ENCODE measurements at places on chromosomes 1 and 21.

- no peak for DNase-seq
These were observed 32.9 kb upstream of the COL6A1 start for GRCh38 chr21:45948576-45949141.

DNA sequence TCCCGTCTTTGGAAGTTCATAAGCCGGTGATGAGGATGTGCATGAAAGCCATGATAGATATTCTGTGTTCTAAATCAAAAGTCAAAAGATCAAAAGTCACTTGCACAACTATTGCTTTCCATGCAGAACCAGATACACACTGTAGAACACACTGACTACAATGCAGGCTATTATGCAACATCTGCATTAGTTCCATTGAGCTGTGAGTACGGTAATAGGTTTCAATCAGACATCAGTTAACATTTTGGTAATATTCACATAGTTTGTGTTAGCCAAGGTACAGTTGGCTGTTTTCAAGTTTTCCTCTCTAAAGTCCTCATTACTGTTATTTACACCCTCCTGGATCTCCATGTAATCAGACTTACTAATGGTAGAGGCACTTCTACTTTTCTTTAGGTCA is 3.1 kb downstream of the KCNA2 start:
- no peak for DNase-seq

- no peak for DNase-seq
These were observed 14.0 kb downstream of the F3 start for GRCh38 chr1:94527447-94528031.

DNA sequence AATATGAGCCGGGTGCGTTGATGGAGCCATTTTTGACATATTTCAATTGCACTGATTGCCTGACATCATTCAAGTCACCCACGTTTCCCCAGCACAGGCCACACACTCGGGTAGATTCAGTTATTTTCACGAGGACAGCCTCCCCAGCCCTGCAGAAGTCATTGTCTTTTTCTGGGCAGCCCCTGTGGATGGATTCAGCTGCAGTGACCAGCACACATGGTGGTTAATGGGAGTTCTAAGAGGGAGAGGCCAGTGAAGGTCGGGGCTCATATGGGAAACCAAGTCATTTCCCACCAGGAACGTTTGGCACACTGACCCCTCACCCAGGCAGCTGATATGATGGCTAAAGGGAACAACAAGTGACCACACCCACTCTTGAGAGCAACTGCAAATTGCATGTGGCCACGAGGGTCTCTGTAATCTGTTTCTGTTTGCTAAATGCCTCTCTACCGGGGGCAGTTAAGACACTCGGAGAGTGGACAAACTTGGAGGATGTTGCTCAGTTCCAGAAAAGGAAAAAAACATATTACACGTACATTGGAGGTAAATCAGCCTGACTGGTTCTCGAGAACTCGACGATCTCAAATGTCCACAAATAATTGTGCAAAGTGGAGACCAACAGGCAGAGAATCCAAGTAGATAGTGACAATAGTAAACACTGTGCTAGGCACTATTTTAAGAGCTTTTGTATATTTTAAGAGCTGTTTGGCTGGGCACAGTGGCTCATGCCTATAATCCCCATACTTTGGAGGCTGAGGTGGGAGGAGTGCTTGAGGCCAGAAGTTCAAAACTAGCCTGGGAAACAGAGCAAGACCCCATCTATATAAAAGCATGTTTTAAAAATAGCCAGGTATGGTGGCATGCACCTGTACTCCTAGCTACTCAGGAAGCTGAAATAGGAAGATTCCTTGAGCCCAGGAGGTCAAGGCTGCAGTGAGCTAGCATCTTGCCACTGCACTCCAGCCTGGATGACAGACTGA is 167.2 kb upstream of the IRF2BP2 start:
- DNase-seq, result no peak

DNA sequence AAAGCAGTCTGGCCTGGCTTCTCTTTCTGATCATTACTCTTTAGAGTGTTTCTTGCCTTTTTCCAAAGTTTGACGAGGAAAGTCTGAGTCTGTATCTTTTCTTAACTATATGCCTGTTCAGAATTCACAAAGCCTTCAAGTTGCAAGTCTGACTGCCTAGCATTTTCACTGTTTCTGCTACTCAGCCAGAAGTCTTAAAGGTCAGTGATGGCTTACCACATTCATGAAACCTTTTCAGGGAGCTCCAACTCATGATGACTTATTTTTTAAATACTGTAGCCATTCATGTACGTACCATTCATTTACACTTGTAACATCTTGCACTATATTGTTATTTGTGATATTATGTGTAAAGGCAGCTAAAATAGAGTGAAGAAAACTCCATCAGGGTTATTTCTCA is 58.2 kb downstream of the TNFSF4 start:
- no peak for DNase-seq

- peak; percentile 27 for DNase-seq
These were observed 14.1 kb upstream of the RNF223 start for GRCh38 chr1:1088029-1088800.

DNA sequence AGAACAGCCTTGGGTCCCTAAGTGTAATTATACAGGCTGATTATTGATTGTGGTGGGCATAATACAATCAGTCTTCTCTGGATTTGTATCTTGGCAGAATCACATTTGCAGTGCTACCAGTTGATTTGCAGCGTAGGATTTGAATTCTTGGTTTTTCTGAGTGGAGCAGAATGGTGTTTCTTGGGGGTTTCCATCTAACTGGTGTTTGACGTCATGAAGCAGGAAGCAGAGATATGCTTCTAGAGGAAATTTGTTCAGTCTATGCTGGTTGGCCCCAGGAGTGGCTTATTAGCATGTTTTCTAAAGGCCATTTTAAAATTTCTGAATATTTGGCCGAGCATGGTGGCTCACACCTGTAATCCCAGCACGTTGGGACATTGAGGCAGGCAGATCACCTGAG is 3.4 kb downstream of the CTTNBP2NL start:
- DNase-seq, result no peak

DNA sequence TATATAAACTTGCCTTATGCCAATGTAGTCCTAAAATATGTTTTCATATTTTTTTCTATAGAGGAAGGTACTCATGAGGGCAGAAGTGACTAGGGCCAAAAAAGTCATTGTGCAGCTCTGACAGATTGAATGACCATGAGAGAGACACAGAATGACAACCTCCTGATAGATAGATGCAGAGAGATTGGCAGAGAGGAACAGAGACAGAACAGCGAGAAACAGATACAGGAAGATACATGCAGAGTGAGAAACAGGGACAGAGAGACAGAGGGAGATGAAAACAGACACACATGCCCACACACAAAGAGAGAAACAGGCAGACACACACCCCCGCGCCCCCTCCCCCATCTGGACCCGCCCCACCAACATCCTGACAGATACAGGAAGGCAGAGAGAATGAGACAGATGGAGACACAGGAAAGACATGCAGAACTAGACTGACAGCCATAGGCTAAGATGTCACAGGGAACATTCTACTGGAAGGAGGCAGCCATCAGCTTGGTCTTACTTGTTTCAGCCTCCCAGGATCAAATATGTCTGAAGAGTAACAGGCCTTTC is 211.1 kb downstream of the ST6GALNAC3 start:
- DNase-seq, result no peak

DNA sequence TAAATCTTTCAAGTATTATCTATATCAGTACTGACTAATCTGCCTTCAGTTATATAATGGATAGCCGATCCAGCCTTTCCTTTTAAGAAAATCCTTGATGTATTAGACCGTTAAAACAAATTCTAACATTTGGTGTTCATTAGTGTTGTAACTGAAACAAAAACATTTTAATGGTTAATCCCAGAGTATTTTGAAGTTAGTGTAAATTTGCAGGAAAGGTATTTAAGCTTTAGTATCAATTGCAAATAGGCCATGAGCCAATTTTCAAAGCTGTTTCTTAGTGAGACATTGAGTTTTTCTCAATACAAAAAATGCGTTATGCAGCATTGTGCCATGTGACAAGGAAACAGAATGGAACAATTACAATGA is 29.6 kb downstream of the DISP1 start:
- DNase-seq, result no peak

DNA sequence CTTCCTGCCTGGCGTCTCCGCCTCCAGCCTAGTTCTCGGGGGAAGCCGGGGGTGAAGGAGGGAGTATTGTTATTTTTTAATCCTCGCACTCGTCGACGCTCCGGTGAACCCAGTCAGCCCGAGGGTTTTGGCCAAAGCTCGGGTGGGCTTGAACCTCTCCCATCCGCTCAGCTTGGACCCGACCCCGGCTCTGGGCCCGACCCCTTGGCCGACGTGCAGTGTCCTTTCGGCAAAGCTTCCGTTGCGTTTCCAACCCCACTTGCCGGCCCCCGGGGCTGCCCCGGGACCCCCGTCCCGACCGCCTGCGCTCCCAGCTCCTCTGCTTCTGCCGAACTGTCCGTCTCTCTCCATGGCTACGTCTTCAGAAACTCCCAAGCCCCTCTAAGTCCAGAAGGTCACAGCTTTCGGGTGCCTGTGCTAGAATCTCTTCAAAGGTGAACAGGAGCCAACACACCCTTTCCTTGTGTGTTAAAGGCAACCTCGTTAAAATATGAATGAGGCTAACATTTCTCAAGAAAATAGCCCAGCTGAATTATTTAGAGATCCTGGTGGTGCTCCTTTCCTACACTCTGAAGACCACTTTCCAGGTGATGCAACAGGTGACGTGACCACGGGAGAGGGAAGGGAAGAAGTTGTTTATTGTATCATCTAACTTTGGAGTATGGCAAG is 647 bp downstream of the DESI2 start:
- no peak for DNase-seq

- DNase-seq, result no peak
These were observed 176.6 kb upstream of the GORAB start for GRCh38 chr1:170355267-170355801.

DNA sequence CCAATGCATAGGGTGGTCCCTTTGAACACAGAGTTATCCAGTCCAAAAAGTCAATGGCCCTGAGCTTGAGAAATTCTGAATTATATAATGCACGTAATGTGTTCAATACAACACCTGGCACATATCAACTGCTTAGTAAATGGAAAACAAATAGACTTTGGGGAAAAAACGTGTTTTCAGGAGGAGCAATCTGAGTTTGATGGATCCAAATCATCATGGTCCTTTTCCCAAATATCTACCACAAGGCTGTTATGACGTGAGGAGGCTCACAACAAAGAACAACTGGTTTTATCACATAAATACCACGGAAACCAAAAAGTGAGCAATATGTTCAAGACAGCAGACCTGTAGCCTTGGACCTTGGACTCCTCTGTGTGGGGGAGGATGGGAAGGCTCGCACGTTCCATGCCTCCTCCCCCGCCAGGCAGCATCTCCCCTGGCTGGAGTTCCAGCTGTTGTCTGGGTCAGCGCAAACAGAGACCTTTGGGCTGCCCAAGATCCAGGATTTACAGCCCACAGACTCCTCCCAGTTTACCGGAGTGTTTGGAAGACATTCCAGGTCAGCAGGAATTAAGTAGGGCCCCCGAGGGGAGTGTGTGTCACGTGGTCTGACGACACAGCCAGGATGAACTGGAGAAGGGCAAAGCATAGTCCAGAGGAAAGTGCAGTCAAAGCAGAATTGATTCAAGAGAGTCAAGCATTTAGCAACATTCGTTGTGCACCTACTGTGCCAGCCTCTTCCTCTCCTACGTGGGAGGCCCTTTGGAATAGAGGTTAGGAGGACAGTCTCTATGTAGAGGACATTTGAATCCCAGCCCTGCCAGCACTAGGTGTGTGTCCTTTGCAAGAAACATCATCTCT is 32.2 kb upstream of the MED18 start:
- DNase-seq, result no peak

DNA sequence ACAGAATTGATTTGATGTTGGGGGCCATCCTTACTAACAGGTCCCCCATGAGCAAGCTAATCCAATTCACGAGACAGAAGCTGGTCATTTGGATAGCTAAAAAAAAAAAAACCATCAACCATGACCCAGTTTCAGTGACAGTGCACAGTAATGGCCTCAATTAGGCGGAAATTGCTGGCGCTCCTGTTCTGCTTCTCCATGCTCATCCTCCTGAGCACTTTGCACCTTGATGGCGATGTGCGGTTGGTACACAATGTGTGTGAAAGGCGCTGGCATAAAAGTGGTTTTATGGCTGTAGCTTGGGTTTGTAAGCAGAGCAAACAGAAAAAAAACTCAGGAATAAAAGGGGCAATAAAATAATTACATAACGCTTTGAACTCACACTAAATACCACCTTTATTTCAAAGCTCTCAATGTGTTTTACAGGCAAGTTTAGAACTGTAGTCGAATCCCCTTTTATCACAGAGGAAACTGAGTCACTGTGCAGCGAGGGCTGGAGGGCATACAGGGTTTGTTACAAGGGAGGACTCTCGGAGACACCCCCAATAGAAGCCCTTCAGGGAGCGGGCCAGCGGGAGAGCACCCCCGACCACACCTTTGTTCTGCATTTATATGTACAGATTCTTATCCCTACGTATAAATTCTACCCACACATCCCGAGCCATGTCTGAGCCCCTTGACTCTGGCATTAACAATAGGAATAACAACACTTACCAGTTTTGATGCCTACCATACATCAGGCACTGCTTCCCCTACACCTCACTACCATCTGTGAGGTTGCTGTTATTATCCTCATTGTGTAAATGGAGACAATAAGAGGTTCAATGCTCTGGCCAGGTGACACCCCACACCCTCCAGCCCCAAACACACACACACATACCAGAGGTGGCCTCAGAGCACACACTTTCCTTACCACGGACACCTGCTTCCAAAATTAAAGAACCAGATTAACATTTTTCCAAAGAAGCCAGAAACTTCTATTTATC is 213.5 kb upstream of the IRF2BP2 start:
- no peak for DNase-seq

- DNase-seq, result no peak
These were observed 34.2 kb downstream of the OR6Y1 start for GRCh38 chr1:158520021-158520420.

GRCh38 chr1:236489710-236490377 is 33.9 kb upstream of the LGALS8 start:
- DNase-seq, result no peak

DNA sequence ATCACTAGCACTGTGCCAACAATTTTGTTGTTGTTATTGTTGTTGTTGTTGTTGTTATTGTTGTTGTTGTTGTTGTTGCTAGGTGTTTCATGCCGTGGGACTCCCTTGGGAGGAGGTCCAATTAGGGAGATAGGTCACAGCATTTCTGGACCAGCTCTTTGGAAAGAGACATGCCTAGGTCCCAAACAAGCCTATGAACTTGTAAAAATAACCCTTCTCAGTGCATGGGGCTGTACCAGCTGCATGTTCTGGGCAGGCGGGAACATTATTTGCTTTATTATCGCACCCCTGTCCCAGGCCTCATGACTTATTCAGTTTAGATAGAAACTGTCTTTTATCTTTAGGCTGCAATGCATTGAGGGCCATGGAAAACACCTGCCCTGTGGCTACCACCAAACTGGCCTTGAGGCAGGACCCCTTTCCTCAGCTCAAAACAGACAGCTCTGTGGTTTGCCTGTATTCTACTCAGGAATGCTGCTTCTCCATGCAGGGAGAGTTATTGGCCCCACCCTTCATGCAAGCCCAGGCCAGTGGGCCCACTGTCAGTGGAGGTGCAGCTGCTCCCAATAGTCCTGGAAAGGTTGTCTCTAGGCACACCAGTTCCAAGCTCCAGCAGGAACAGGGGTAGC is 386.5 kb upstream of the BRINP3 start:
- DNase-seq, result no peak
